AG10803 (cell line): ENCODE measurements at places on chromosomes 1 and 21.

DNA sequence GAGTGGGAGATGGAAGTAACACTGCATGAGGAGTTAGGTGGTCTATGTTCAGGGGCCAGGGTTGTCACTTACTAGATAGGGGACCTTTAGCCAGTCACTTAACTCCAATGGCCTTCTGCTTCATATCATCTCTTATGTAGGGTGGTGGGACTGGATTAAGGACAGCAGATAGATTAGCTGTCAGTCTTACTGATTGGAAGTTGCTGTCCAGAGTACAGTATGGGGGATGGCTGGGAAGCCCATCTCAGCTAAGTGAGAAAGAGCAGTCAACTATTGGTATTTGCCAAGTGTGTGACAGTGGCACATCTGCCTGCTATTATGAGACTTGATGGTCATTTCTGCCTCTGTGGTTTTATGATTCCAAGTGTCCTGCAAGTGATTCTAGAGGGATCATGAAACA, 130.9 kb downstream of the FGGY start:
- no peak for DNase-seq

- DNase-seq, result no peak
Measured at GRCh38 chr1:77349275-77349674, 67.5 kb downstream of the AK5 start.

GRCh38 chr1:207414606-207415108, 39.5 kb upstream of the CR2 start:
- DNase-seq, result no peak

GRCh38 chr1:202210385-202210784, 16.8 kb downstream of the LGR6 start:
- DNase-seq, result peak; percentile 21

- no peak for DNase-seq
Measured at GRCh38 chr1:27886744-27887143, 14.4 kb downstream of the THEMIS2 start.

DNA sequence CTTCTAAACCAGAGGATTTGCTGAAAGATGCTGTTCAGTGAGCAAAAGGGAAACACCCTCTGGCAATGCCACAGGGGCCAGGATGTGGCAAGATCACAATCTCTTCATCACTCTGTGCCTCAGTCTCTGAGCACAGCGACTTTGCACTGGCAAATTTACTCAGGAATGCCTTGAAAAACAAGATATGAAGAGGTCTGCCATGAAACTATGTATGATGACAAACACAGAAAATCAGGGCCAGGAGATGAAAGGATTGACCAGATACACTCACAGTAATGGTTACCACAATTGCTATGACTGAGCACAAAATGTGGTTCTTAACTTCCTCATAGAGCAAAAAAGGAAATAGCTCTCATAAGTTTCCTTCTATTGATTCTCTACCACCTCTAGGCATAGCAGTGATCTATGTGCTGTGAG, 5.8 kb downstream of the TTC13 start:
- DNase-seq, result peak; percentile 47

DNA sequence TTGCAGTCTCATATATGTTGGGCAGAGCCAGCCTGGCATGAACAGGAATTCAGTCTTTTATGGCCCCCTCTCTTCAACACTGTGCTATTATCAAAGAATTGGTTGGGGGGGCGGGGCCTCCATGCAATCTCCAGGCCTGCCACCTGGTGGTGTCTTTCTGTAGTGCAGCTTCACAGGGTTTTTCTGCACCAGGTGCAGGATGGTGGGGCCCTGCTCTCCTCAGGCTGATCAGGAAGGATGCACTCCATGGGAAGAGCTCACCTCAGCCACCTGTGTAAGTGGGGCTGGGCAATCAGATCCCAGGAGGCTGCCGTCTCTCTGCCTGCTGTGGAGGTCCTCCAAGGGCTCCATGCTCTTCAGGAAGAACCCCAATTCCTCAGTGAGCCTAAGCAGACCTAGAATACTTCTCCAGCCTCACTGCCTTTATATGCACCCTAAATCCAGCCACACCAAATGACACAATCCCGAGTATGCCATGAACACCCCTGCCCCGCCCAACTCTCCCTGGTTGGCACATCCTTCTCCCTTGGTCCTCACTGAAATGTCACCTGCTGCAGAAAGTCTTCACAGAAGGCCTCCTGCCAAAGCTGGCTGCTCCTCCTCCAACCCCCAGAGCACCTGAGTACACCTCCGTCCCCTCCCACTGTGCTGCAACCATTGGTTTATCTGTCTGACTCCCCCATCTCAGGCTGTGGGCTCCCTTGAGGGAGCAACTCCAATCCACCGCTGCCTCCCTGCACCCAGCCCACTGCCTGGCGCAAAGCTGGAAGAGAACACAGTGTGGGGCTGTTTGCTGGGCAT, 16.5 kb downstream of the STK40 start:
- DNase-seq, result peak; percentile 59

GRCh38 chr1:108639899-108640560, 20.9 kb downstream of the HENMT1 start:
- no peak for DNase-seq

- no peak for DNase-seq
Measured at GRCh38 chr1:232519186-232519585, 110.7 kb downstream of the SIPA1L2 start.

- no peak for DNase-seq
Measured at GRCh38 chr1:200845360-200845759, 27.4 kb upstream of the GPR25 start.

DNA sequence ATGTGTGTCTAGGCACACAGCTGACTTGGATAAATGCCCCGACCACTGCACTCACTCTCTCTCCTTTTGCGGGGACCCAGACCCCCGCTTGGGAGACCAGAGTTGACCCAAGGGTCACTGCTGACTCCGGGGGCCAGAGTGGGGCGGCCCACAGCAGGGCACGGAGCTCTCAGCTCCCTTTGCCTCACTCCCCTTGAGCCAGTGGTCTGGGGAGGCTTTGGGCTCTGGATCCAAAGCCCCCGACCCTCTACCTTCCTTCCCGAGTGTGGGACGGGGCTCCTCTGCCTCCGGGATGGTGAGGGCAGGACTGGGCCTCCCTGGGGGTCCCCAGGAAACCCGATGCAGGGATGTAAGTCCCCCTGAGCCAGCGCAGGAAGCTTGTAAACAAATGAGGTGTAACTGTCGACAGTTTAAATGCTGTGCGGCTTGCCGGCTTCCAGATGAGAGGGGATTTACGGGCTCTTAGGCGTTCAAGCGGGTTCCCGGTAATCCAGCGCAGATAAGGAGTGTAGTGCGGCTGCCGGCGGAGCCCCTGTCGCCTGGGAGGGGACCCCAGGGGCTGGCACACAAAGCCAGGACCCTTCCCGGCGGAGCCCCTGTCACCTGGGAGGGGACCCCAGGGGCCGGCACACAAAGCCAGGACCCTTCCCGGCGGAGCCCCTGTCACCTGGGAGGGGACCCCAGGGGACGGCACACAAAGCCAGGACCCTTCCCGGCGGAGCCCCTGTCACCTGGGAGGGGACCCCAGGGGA, 7.4 kb downstream of the ACTRT2 start:
- DNase-seq, result no peak

DNA sequence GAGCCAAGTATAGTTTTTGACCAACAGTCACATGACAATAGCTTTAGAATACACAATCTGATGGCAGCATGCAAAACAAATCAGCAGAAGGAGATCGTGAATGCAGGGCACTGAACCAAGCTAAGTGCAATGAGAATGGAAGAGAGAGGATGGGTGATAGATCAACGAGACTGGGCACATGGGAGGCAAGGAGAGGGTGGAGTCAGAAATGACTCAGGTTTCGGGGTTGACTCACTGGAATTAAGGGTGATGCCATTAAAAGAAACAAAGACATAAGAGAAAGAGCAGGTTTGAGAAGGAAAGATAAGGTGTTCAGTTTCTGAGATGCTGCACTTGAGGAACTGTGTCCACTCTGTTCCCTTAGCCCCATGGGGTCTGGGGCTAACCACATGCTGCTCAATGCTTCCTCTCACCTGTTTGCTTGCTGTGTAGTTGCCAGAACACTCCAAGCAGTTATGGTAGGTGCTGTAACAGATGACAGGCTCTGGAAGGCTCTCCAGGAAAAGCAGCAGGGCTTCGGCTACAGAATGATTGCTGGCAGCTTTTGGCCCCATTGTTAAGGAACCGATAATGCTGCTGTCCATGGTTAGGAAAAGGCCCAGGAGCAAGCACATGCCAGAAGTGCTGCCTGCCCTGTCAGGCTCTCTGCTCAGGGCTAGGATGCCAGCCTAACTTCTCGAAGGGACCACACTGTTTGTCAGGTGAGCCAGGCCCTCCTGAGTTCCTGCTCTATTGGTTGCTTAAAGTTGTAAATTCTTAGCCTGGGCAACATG, 6.1 kb upstream of the MTF1 start:
- DNase-seq, result peak; percentile 15

GRCh38 chr1:10935246-10935645, 77.2 kb upstream of the TARDBP start:
- DNase-seq, result no peak

DNA sequence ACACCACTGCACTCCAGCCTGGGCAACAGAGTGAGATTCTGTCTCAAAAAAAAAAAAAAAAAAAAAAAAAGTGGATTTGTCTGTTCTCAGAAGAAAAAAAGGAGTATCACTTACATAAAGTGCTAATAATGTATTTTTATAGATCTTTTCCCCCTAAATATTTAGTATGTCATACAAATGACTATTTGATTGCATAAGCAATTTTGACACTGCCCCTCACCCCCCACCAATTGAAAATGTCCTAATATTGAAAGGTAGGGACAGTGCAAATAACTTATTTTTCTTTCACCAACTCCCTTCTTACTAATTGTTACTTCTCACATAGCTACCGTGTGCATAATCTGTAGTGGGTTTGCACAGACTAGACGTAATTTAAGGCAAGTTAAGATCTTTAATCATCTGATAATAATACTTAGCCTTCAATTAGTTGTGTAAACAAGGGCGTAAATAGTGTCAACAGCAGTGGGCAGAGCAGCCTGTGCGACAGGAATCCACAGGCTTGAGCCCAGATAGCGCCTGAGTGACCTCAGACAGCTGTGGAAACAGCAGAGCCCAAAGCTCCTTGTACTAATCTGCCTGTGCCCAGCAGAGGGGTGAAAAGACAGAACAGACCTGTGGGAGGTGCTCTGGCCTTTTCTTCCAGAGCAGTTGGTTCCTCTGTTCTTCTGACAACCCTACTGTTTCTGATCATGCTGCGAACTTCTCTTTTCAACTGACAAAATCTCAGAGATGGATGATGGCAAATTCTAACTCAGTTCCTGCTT, 4.5 kb upstream of the IER5 start:
- DNase-seq, result peak; percentile 62

GRCh38 chr1:184405094-184405800, 18.4 kb downstream of the C1orf21 start:
- DNase-seq, result no peak

DNA sequence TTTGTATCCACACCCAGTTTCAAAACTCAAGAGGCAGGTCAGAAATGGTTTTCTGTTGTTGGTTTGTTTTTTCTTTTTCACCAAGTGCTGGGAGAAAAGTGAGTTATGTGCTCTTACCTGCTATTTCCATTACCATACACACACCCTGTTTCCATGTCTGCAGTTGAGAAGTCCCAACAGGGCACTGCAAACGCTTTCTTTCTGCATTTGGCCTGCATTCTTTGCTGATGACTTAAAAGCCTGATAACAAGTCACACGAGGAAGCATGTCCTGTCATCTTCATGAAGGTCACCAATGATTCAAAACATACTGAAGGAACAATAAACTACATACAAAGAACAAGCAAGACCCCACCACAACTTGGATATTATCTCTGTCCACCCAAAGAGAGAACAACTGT, 24.8 kb upstream of the KCNE1 start:
- peak; percentile 41 for DNase-seq

- no peak for DNase-seq
Measured at GRCh38 chr1:229438021-229438420, 4.1 kb upstream of the ACTA1 start.

- DNase-seq, result no peak
Measured at GRCh38 chr1:244893836-244894235, 29.5 kb upstream of the HNRNPU start.

DNA sequence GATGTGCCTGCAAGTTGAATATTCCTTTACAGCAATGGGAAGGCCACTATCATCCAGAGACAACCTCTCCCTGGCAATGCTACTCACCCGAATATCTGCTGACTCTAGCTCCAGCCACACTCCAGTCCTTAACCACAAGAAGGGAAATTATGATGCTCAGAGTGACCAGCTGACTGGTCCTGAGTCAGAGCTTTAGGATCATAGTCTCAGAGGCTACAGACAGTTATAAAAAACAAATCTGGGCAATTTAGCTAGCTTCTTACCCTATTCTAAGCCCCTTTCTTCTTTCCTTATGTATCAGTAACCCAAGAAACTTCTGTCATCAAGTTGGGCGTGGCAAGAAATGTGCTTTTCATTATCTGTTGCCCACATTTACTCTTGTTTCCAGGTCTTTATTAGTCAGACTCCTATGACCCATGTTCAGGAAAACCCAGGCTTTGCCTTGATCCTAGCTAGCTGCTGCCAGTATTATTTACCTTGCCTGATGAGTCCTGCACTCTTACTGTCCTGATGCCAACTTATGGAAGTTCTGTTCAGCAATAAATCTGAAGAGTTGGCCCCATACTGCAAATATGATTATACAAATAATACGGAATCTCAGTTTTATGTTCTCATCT, 207.0 kb downstream of the TTLL7 start:
- peak; percentile 56 for DNase-seq

GRCh38 chr1:82220754-82221153, 420.0 kb downstream of the ADGRL2 start:
- no peak for DNase-seq
